Stimulated activated CD8-positive, alpha-beta memory T cell treated with anti-CD3 and anti-CD28 coated beads, Interleukin-15, amount 100 ng/mL, for 48 hours (primary cell): ENCODE measurements at places on chromosomes 5 and 9.

DNA sequence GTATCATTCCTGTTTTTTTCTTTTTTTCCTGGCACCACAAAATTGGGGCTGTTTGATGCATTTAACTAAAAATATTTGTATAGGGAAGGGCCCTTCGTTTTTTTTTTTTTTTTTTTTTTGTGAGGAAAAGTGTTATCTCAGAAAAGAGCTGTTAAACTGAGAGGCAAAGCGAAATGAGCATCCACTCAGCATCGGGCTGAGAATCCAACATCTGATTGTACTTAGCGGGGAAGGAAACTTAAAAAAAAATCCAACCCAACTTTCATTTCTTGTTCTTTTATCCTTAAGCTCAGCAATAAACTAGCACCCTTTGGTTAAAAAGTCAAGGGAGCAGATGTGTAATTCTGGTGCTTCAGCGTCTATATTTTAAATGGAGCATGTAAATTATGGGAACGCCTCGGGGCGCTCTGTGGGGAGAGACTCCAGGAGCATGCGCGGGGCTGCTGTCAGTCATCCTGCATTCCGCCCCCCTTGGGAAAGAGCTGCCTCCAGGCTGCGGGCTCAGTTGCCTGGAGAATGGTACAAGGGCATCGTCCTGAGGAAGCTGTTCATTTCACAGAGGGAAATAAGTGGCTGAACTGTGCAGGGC is 33.3 kb downstream of the DMRT2 start:
- DNase-seq: no peak

DNA sequence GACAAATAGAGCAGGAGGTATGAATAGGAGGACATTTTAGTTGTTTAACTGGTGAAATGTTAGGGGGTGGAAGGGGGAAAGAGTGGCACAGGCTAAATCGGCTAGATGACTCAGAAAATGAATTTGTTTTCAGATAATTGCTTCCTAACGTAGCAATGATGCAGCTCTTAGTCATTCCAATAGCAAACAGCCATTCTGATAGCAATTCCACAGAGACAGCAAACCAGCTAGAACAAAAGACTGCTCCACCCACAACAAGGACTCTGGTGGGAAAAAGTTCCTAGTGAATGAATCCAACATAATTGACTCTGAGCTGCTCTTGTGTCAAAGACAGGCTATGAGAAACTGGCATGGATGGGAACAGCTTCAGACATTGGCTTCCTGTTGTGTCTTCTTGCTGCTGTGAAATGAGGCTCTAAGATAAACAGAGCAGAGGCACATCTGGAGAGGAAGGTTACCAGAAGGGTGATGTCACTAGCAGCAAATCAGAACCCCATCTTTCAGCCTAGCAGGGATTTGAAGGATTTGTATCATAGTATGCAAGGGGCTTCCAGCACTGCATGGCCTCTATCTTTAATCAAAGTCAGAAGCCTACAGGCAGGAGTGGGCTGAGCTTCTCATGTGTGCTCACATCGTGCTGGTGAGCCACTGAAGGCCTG is 28.1 kb upstream of the F2RL1 start:
- DNase-seq: no peak

GRCh38 chr5:143922718-143923117 is 110.8 kb downstream of the HMHB1 start:
- DNase-seq: no peak

GRCh38 chr5:134608555-134608954 is 24.1 kb downstream of the SAR1B start:
- no peak for DNase-seq

DNA sequence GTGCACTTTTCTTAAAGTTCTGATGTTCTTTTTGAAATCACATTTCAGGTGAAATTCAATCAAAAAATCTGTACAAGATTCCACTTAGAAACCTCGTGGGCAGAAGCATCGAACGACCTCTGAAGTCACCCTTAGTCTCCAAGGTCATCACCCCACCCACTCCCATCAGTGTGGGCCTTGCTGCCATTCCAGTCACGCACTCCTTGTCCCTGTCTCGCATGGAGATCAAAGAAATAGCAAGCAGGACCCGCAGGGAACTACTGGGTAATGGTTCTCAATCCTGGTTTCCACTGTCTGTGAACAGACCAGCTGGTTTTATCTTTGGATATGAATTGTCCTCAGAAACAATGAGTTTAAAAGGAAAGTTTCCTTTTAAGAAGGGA is 8.1 kb upstream of the SLC2A8 start:
- DNase-seq: no peak

DNA sequence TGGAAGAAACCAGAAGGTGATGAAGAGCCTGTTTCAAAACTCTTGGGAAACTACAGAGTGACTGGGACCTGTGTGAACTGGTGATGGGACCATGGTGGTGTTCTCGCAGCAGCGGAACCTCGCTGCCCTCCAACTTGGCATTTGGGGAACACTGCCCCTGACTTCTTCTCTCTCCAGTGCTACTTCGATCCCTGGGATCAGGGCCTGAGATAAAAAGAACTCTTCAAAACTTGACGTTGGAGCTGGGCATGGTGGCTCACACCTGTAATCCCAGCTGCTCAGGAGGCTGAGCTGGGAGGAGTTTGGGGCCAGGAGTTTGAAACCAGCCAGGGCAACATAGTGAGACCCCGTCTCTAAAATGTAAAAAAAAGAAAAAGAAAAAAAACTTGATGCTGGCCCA is 18.1 kb downstream of the PITX1 start:
- DNase-seq: no peak

DNA sequence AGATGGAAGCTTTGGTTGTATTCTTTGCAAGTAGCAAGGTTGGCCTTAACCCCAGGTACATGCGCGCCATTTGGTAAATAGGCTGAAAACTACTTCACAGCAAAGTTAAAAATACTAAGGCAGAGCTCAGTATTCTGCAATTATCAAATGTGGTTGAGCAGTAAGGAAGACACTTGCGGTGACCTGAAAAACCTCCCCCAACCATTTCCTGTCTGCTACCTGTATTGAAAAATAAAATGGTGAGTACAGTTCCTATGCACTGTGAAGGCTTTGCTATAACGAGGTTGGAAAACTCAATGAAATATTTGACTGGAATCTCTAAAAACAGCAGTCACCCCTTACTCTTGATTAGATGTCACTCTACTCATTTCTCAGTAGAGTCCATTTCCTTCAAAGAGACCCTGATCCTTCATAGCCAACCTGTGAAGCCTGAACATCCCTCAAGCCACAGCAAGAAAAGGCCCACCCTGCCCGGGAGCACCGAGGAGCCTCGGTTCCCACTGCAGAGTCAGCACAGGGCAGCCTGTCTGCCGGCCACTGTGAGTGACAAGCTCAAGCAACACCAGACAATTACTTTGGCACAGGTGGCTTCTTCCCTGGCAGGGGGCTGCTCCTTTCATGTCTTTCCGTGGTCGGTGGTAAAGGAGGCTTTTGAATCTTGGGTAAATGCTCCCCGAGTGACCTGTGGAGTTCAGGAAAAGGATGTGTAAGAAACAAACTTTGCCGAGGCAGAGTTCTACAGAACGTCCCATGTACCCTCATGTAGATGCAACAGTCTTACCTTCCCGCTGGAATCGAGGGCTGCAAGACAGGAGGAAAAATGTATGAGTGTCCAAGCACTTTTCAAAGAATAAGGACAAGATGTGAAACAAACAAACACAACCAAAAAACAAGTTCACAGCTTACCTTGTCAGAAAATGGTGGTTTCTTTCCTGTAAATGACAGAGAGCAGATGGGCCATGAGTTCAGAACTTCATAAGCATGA is 29.6 kb downstream of the C5orf58 start:
- no peak for DNase-seq

DNA sequence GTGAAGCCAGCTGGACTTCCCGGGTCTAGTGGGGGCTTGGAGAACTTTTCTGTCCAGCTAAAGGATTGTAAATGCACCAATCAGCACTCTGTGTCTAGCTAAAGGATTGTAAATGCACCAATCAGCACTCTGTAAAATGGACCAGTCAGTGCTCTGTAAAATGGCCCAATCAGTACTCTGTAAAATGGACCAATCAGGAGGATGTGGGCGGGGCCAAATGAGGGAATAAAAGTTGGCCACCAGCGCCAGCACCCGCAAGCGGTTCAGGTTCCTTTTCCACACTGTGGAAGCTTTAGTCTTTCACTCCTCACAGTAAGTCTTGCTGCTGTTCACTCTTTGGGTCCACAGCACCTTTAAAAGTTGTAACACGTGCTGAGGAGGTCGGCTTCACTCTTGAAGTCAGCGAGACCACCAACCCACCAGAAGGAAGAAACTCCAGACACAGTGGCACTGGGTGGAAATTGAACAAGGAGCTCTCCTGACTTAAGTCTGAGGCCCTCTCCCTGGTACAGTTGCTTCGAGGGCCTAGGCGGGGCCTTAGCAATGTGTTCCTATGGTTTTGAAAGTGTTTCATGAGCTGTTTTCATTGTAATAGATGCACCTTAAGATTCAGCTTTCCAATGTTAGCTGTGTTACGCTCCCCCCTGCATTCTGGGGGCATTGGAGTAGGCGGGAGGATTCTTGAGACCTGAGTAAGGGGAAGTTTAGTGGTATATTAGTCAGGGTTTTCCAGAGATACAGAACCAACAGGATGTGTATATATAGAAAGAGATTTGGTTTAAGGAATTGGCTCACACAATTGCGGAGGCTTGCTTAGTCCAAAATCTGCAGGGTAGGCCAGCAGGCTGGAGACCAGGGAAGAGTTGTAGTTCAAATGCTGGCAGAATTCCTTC is 21.5 kb upstream of the MYO10 start:
- DNase-seq: no peak

DNA sequence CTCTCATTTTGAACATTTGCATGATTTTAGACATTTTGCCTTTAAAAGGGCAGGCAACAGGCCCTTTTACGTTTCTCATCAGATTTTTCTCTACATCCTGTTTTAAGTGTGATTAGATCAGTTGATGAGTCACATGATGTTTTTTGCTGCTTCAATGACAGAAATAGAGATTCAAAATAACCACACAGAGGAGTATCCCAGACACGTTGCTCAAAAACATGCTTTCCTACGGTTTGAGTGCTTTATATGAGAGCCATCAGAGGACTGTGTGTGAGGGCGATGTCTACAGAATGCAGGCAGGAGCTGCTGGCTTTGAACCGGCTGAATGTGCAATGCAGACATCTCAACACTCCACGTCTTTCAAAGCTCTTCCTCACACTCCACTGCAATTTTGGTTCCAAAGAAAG is 42.1 kb downstream of the OTULIN start:
- no peak for DNase-seq

GRCh38 chr5:143588933-143589662 is 185.6 kb upstream of the NR3C1 start:
- no peak for DNase-seq

DNA sequence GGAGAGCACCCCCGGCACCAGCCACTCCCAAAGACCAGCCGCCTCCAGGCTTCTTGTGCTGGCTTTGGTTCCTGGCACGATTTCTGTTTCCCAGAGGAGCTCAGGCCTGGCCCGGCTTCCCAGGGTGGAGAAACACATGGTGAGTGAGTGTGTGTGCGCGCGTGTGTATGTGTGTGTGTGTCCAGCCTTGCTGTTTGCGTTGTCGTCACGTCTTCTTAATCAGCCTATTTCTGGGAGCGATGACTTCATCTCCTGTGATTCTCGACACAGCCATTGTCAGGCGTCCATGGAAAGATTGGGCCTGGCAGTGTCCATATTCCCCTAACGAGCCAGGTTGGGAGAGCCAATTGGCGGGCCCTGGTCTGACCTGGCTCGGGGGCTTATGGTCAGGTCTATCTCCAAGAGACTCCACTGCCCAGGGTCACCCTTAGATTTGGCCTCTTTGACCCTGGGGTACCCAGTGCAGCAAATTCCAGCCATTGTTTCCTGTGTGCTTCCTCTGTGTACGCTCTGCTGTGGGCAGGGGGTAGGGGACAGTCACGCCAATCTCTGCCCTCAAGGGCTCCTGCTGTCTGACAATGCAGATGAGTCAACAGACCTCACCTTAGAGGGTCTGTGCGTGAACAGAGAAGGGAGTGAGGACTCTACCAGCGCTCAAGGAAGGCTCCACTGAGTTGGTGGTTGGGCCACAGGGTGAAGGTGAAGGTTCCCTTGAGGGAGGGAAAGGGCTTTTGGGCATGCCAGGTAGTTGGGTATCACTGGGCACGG is 73.8 kb downstream of the DAB2IP start:
- DNase-seq: no peak

DNA sequence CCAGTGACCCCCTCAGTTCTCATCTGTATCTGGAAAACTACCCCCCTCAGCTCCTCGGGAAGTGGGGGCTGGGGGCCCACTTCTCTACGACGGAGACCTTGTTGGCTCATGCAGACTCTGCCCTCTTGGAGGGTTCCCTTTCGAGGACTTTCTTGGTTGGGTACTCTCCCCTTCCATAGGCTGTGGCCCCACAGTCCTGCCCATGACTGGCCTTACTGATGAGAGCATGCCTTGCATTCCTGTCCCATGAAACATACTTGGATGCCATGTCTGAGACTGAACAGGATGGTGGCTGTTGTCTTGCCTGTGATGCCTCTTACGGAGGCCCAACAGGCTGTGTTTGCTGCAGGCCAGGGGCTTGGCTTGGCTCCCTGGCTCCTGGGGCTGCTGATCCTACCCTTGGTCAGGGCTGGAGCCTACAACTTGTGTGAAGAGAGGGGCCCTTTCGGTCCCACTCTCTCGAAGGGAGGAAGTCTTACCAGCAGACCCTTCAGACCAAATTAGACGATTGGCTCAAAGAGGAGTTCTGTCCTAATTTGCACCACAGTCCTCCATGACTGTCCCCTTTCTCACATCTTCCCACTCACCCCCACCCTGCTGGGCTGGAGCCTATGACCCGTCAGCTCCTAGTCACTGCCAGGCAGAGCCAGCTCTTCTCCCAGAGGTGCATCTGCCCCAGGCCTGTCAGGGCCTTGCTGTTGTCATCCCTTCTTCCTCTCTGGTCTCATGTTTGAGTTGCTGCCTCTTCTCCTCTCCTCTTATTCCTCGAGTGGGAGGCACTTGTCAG is 109.9 kb downstream of the CACNA1B start:
- no peak for DNase-seq

DNA sequence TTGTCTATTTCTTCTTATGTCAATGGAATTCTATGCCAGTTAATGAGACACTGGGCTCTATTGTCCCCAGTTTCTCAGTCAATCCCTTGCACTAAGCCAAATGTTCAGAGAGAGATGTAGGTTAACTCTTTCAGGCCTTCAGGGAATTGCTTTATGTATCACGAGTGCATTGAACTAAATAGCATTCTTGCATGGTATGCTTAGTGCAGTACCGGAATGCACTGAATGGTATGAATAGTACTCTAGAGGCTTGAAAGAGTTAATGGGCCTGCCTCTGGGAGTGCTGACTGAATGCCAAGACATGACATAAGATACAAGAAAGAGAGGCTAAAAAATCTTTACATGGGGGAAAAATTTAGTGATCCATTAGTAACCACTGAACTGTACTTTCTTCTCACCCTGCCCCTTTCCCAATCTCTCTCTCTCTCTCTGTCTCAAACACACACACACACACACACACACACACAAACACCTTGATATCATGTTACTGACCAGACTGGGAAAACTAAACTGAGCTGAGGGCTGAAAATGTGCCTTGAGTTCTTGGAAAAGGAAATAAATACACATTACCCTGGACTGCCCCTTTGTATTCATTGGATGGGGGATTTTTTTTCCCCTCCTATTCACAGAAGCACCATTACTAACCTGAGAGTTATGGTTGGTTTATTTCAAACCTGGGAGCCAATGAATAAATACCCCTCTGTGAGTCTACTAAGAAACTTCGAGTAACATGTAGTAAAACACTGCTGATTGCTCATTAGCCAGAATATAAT is 35.4 kb upstream of the TMC1 start:
- DNase-seq: no peak

GRCh38 chr9:38687389-38687842 is 32.5 kb downstream of the FAM240B start:
- DNase-seq: peak; percentile 24
